ENCODE measurements at places on chromosomes 6 and 20. TPM values are rescaled to one million over a fixed set of nuclear protein-coding genes. Genes with fewer than 3 reads are reported as not detected.

Gene NFYA
- total RNA-seq, result 14.9 TPM

Gene EYS
- not detected for total RNA-seq

GRCh38 chr6:393391-394221 is 2.1 kb downstream of the IRF4 start:
- DNase-seq, result no peak

GRCh38 chr6:16669227-16669626 is 92.0 kb downstream of the ATXN1 start:
- DNase-seq, result peak; percentile 69

Gene AGPAT4
- total RNA-seq, result 6.7 TPM

Gene PAX1
- total RNA-seq, result not detected

- DNase-seq, result no peak
Observed at GRCh38 chr6:33724102-33725023, 12.9 kb upstream of the UQCC2 start.

- DNase-seq, result peak; percentile 61
Observed at GRCh38 chr6:132530293-132530974, 7.6 kb upstream of the TAAR9 start.

Gene RFX6
- total RNA-seq, result not detected

GRCh38 chr6:117908246-117909068 is 1.4 kb downstream of the SLC35F1 start:
- no peak for DNase-seq

Gene GGTLC1
- total RNA-seq, result not detected

DNA sequence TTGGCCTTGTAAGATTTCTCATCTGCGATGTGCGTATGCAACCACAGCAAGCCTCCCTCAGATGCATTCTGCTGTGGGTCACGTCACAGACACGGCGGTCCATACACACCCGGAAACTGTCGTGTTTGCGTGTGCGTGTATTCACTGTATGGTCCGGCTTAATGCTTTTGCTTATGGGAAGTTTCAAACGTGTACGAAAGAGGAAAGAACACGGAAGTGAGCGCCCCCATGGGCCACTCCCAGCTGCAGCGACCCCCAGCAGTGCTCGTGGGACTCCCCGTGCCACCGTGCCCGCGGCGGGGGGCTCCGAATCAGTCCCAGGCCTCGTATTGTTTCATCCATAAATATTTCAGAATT is 10.2 kb downstream of the DLL1 start:
- DNase-seq, result no peak

DNA sequence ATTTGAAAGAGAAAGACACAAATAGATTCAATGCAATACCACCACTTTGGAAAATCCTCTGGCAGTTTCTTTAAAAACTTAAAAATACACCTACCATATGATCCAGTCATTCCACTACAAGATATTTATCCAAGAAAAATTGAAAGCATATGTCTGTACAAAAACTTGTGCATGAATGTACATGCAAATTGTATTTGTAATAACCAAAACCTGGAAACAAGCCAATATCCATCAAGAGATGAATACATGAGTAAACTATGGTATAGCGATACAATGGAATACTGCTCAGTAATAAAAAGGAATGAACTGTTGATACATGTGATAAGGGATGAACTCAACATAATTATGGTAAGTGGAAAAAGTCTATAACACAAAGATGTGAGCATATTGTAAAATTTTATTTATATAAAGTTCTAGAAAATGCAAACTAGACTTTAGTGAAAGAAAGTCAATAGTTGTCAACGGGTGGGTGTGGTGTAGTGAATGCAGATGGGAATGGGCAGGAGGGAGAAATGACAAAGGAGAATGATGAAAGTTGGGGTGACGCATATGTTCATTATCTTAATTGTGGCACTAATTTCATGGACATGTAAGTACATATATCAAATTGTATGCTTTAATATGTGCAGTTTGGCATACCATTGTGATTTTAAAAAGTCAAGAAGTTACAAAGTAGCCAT is 347.5 kb downstream of the SAMD5 start:
- no peak for DNase-seq

Gene DNAH8
- not detected for total RNA-seq

- DNase-seq, result no peak
Observed at GRCh38 chr6:30311671-30312070, 15.1 kb upstream of the TRIM39 start.

- DNase-seq, result no peak
Observed at GRCh38 chr20:63345328-63346100, 15.6 kb downstream of the CHRNA4 start.

- no peak for DNase-seq
Observed at GRCh38 chr20:60540591-60540990, 582.4 kb downstream of the CDH26 start.

- no peak for DNase-seq
Observed at GRCh38 chr20:45630371-45630770, 713 bp downstream of the WFDC9 start.

GRCh38 chr6:13368079-13368730 is 39.9 kb upstream of the TBC1D7 start:
- no peak for DNase-seq

- DNase-seq, result no peak
Observed at GRCh38 chr6:21785164-21785563, 191.6 kb downstream of the SOX4 start.

Gene SLC12A5
- not detected for total RNA-seq

DNA sequence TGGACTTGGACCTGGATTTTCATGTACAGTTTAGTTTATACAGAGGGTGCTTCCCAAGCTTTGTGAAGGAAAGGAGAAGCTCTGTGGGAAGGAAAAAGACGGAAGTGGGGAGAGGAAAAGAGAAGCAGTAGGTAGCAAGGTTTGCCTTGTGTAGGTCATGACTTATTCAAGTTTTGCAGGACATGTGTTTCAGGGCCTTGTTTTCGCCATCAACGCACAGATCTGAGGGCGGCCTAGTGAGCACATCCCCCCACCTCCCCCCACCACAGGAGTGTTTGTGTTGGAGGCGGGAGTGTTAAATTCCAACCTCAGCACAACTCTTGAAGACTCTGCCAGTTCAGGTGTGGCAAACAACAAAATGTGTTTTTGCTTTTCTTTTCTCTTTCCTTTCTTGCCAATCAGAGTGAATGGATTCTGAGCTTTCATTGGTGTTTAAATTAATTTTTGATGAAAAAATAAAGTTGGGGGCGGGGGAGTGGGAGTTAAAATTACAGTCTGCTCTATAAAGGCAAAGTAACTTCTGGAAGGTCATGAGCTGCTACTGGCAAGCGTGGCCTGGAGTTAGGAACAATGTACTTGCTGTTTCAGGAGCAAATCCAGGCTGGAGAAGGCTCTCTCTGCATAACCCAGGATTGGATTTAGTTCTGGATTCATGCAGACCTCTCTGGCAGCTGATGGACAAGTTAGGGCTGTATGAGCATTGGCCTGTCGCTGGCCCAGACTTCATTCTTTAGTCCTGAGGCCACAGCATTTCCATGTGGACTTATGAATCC is 338.5 kb downstream of the CD83 start:
- no peak for DNase-seq

Gene SIRPB2
- total RNA-seq, result not detected

DNA sequence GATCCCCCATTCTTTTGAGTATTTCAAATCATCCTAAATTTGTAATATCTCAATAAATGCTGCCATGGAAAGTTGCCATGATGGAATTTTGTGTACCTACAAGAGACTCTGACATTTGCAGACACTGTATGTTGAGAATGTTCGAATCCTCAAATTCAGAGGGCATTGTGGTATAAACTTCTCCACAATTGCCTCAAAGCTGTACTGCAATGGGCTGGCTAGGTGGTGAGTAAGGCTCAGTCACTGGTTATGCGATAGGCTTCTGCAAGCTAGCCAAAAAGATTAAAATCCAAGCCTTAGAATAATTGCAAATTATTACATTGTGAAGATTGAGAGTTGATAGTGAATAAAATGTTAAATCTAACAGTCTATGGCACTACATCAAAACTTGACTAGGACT is 130.2 kb upstream of the CEP162 start:
- no peak for DNase-seq

GRCh38 chr20:32449057-32449889 is 91.1 kb downstream of the ASXL1 start:
- DNase-seq, result no peak

GRCh38 chr20:21083825-21084325 is 22.3 kb downstream of the LINC00237 start:
- no peak for DNase-seq

GRCh38 chr6:44564906-44565524 is 177.5 kb downstream of the CDC5L start:
- peak; percentile 98 for DNase-seq

GRCh38 chr20:5095454-5095853 is 24.3 kb downstream of the PCNA start:
- no peak for DNase-seq

All from SJSA1 (cell line).